ENCODE measurements at places on chromosomes 3 and 15.

GRCh38 chr3:125069452-125069851 lies 13.7 kb upstream of the HEG1 start:
- DNase-seq: no peak

DNA sequence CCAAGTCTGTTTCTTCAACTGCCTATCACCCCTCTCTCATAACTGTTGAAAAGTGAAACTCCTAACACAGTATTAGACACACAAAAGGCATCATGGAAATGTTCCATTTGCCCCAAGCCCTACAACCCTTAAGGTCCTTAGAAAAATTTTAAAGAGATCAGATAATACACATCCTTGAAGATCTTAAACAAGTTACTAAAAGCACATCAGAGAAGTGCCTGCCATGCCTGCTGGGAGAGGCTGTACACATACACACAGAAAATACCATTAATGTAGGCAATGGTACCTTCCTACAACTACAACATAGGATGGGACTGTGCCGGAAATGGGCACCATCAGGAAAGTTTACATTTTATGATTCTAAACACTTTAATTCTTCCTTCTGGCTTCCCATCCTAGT lies 3.3 kb downstream of the ADAM10 start:
- no peak for DNase-seq

DNA sequence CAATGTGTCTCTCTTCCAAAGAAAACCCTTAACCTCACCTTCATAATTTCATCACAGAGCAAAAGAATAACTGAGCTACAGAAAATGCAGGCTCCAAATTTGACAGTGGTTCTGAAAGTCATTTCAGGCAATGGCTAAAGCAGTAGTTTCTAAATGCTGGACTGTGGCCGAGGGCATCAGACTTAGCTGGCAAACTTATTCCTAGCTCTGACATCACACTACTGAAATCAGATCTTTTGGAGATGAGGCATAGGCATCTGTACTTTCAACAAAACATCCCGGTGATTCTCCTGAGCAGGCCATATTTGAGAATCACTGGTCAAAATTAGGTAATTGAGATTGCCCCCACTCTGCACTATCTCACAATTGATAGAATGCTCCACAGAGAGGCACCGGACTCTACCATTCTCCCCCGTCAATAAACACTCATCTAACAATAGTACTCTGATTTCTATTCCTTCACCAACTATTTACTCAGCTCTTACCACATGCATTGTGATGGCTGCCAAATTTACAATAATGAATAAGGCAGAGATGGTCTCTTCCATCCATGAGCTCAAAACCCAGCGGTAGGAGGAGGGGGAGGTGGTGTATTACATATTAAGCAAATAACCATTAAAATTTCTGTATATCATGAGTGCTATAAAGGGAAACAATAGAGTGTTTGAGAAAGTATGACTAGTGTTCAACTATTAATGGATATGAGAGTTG lies 57.3 kb upstream of the SPRED1 start:
- DNase-seq: no peak

GRCh38 chr3:101038880-101039279 lies 45.7 kb upstream of the ABI3BP start:
- no peak for DNase-seq

DNA sequence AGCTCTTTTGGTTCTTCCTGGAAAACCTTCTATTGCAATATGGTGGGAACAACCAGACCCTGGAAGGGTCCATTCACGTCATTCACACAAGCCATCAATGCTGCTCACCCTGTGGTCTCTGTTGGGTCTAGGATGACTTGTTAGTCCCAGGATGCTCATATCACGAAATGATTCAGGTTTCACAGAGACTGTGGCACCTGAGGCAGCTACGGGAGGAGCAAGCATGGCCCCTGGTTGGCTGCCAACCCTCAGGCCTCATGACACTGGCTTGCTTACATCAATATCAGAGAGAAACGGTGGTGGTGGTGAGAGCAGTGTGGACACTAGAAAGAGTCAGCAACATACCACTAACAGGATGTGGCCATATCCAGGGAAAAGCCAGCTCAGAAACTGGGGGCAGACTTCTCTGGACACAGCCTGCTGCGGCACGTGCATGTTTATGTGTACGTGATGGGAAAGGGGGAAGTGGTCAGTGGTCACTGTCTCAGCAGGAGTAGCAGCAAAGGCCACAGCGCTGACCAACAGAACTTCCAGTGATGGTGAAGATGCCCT lies 208.9 kb upstream of the ST8SIA2 start:
- DNase-seq: no peak

DNA sequence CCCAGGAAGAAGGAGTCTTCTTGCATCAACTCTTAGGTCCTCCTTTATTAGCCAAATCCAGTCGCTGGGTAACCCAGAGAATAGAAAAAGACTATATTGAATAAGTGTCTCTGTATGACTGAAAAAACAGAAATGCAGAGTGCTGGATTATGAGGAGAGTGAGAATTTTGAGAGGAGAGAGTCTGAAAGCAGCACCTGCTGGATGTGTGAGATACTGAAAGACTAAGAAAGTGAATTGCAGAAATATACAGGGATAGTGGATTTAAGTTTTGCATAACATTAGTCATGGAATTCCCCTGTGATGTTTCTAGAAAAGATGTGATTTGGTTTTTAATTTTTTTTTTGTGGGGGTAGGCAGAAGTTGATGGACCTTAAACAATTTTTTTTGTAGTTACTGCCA lies 296.5 kb downstream of the MECOM start:
- DNase-seq: no peak

Data from stimulated activated CD8-positive, alpha-beta memory T cell treated with anti-CD3 and anti-CD28 coated beads, Interleukin-7, amount 100 ng/mL, for 1 hour (primary cell).